Prostate gland (tissue), 2 donors: ENCODE measurements at places on chromosomes 6 and 20. TPM values are rescaled to one million over a fixed set of nuclear protein-coding genes. Genes with fewer than 3 reads are reported as not detected.
A peak's percentile ranks its signal among the peaks of the same experiment; 100 is the strongest.

Gene PAK1IP1
- total RNA-seq: 36.7 TPM

Gene SYNCRIP
- 49.7 TPM for total RNA-seq

DNA sequence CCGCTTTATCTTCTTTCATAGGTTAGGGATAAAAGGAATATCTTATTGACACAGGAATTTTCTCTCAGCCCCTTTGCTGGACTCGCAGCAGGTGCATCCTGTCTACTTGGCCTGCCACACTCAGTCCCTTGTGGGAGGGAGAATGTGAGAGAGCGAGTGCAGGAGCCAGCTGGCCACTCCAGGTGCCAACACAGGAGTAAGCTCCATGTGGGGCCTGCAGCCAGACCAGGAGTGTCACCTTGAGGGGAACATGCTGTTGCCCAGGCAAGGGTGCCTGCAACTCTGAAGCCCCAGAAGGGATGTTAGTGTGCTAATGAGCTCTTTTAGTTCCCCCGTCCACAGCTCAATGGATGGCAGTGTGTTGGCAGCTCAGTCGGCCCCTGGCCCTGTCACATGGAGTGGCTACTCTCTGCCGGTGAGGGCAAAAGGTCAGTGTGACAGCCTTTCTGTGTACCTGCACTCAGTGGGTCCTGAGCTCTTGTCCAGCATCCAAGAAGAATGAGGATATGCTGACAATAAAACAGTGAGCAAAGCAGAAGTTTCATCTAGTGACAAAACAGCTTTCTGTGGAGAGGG is 57.1 kb downstream of the CRYBG1 start:
- H3K27ac ChIP-seq: no peak overlapping the region
- no peaks in the 10 kb centered on the region for H3K36me3 ChIP-seq
- no peak overlapping the region for H3K4me3 ChIP-seq
- no peak for DNase-seq
- peaks cover 8% of the 10 kb centered on the region for H3K4me1 ChIP-seq

GRCh38 chr20:9227896-9228615 is 159.2 kb downstream of the PLCB4 start:
- no peak overlapping the region for H3K27ac ChIP-seq
- DNase-seq: no peak
- H3K4me3 ChIP-seq: no peak overlapping the region

Gene MATN4
- total RNA-seq: not detected

GRCh38 chr20:25160467-25160866 is 35.0 kb upstream of the ENTPD6 start:
- H3K36me3 ChIP-seq: no peaks in the 10 kb centered on the region
- no peak overlapping the region for H3K4me3 ChIP-seq
- no peaks in the 10 kb centered on the region for H3K4me1 ChIP-seq
- no peak for DNase-seq
- H3K27me3 ChIP-seq: no peaks in the 10 kb centered on the region

- DNase-seq: no peak
- H3K27me3 ChIP-seq: no peaks in the 10 kb centered on the region
- no peak overlapping the region for H3K4me3 ChIP-seq
- no peaks in the 10 kb centered on the region for H3K4me1 ChIP-seq
- no peak overlapping the region for H3K27ac ChIP-seq
These were observed 54.1 kb upstream of the SHLD1 start for GRCh38 chr20:5696011-5696559.

Gene TSPO2
- total RNA-seq: not detected

Gene DHX16
- total RNA-seq: 26.4 TPM

Gene SASH1
- 34.3 TPM for total RNA-seq

DNA sequence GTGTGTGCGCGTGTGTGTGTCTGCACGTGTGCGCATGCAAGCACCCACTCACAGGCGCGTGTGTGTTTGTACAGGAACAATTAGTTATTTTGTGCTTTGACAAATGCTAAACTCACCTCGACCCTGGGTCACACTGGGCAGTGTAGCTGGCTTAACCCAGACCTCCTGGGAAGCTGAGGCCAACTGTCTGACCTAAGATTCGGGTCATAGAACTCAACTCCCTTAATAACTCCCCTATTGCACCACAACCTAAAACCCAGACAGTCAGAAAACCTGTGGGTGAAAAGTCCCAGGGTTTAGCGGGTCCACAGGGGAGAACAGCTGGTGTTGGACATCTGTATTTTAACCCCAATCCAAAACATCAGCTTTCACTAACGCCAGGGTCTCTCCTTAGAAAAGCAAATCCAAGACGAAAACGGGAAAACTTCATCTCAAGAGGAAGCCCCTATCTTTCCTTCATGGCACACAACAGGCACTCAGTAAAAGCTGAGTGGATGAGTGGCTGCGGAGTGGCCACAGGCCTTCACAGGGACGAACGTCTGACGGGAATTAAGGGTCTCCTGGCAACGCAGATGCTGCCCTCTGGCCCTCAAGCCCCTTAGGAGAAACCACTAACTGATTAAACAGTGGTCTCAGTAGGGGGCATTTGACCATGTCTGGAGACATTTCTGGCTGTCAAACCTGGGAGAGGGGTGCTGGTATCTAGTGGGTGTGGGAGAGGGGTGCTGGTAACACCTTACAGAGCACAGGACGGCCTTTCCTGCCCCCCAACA is 4.5 kb downstream of the PMEPA1 start:
- peak overlapping the region; percentile 99 for H3K27ac ChIP-seq
- no peaks in the 10 kb centered on the region for H3K36me3 ChIP-seq
- no peaks in the 10 kb centered on the region for H3K27me3 ChIP-seq
- H3K4me3 ChIP-seq: peak overlapping the region; percentile 81

Gene PDE10A
- 13.5 TPM for total RNA-seq

Gene PRSS16
- 15.2 TPM for total RNA-seq

- no peaks in the 10 kb centered on the region for H3K36me3 ChIP-seq
- no peaks in the 10 kb centered on the region for H3K27me3 ChIP-seq
- no peak overlapping the region for H3K4me3 ChIP-seq
- DNase-seq: no peak
These were observed 124.7 kb upstream of the MARCKS start for GRCh38 chr6:113732384-113732966.

Gene SLC13A3
- 16.9 TPM for total RNA-seq

Gene OPN5
- 0.85 TPM for total RNA-seq

- DNase-seq: no peak
- peaks cover 5% of the 10 kb centered on the region for H3K4me1 ChIP-seq
- H3K36me3 ChIP-seq: no peaks in the 10 kb centered on the region
- H3K4me3 ChIP-seq: no peak overlapping the region
- peak overlapping the region; percentile 18 for H3K27ac ChIP-seq
- H3K27me3 ChIP-seq: no peaks in the 10 kb centered on the region
These were observed 34.7 kb upstream of the EZR start for GRCh38 chr6:158853880-158854213.

Gene TRIM15
- total RNA-seq: not detected

- no peak for DNase-seq
- H3K4me1 ChIP-seq: no peaks in the 10 kb centered on the region
- no peaks in the 10 kb centered on the region for H3K36me3 ChIP-seq
- no peak overlapping the region for H3K4me3 ChIP-seq
- H3K27me3 ChIP-seq: no peaks in the 10 kb centered on the region
- no peak overlapping the region for H3K27ac ChIP-seq
These were observed 54.5 kb upstream of the DSP start for GRCh38 chr6:7486951-7487350.

- no peaks in the 10 kb centered on the region for H3K4me1 ChIP-seq
- H3K27ac ChIP-seq: no peak overlapping the region
- DNase-seq: no peak
- H3K27me3 ChIP-seq: no peaks in the 10 kb centered on the region
These were observed 261.3 kb downstream of the PLCB1 start for GRCh38 chr20:8393381-8393780.

Gene RAET1L
- not detected for total RNA-seq

DNA sequence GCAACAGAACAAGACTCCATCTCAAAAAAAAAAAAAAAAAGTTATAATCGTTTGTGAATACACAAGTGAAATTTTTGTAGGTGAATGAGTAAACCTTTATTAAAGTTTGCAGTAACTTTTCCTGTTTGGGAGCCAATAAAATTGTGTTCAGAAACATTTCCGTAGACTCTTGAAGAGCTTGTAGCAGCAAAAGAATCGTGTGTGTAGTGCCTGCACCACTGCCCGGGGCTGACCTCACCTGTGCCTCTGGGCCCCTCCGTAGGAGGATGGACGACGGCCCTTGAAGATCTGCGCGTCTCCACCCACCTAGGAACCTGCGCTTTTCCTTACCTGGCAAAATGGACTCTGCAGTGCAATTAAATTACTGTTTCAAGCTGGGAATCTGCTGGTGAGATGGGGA is 366.0 kb downstream of the THBS2 start:
- DNase-seq: no peak
- no peak overlapping the region for H3K4me3 ChIP-seq
- no peaks in the 10 kb centered on the region for H3K4me1 ChIP-seq
- no peaks in the 10 kb centered on the region for H3K27me3 ChIP-seq
- H3K27ac ChIP-seq: no peak overlapping the region

GRCh38 chr20:41411391-41411847 is 44.8 kb upstream of the EMILIN3 start:
- peaks cover 12% of the 10 kb centered on the region for H3K36me3 ChIP-seq
- H3K4me3 ChIP-seq: no peak overlapping the region
- no peaks in the 10 kb centered on the region for H3K27me3 ChIP-seq

Gene AVP
- not detected for total RNA-seq

DNA sequence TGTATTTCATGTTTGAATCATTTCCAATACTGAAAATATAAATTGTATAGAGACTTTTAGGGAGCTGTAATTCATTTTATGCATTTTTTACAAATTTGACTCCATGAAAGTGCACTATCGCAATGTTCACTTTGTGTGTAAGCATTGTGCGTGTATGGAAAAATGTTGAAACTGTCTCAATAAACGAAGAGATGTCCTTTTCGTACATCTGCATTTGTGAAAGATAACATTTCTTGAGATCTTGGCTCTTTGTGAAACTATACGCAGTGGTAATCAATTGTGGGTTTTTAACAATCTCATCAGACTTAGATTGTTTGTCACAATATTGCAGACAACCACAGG is 18.6 kb upstream of the ZBP1 start:
- H3K27me3 ChIP-seq: no peaks in the 10 kb centered on the region
- no peak for DNase-seq
- no peak overlapping the region for H3K27ac ChIP-seq
- no peaks in the 10 kb centered on the region for H3K36me3 ChIP-seq
- no peaks in the 10 kb centered on the region for H3K4me1 ChIP-seq
